ENCODE measurements at places on chromosomes 7 and 10.

- DNase-seq = no peak
These were observed 8.0 kb upstream of the HSPB1 start for GRCh38 chr7:76294344-76295024.

GRCh38 chr7:47153058-47153457 is 428.9 kb downstream of the TNS3 start:
- DNase-seq = no peak

DNA sequence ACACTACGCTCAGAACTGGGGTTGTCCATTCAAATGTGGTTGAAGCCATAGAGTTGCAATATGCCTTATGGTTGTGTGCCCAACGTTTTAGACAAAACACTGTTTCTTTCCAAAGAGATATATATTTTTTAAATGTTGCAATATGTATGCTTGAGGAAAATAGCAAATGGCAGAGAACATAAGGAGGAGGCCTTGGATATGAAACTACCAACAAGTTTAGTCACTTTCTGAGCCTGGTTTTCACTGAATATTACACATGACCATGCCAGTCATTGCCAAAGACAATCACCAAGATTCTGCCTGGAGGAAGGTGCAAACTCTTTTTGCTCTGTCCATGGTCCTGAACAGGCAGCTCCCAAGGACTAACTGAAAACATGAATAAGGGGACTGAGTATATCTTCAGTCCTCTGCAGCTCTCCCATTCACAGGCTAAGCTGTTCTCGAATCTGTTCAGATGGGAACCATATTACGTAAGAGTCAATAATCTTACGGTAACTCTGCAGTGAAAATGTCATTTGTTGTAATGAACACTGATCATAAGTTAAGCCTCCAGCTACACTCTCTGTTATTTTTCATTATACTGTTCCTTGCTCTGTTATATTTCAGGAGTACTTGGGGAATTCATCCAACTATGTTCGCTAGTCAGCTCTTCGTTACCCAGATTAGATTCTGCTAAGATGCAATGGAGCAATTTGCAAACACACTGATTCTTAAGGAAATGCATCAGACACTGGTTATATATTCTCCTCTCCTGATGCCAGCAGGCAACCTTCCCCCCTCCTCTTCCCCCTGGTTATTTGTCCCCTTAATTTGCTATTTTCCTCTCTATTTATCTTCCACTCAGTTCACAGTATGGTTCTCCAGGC is 90.7 kb upstream of the C1QL3 start:
- no peak for DNase-seq

DNA sequence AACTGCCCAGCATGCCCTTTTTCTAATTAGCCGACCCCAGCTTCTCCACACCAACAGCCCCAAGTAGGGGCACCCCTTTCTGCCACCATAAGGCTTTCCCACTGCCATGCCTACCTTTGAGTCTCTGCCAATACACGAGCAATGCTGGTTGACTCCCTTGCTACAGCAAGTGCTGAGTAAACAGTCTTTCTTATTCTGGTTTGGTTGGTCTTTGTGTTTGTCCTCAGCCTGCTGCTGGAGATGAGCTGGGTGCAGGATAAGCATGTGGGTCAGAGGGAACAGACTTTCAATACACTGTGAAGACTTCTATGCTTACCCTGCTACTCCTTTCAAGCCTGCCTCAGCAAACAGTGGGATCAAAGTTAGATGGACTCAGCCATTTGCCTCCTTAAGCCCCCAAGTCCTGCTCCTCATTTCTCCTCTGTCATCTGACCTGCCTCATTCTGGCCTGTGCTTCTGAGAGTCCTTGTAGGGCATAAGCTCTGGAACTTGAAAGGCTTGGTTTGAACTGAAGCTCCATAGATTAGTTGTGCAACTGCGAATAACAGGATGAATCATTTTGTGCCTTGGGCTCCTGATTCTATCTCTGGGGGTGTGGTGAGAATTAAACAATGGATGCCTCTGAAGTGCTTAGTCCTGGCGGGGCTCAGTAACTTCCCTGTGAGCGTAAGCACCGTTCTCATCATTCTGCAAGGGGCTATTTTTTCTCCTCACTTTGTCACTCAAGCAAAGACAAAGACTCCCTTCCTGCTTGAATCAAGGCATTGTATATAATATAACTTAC is 533.8 kb upstream of the DPP6 start:
- DNase-seq = no peak

- DNase-seq = no peak
These were observed 27.7 kb upstream of the CSGALNACT2 start for GRCh38 chr10:43110338-43111071.

GRCh38 chr7:19508821-19509220 is 200.0 kb downstream of the POLR1F start:
- no peak for DNase-seq

- no peak for DNase-seq
These were observed 143.5 kb downstream of the NEURL1 start for GRCh38 chr10:103637011-103637410.

DNA sequence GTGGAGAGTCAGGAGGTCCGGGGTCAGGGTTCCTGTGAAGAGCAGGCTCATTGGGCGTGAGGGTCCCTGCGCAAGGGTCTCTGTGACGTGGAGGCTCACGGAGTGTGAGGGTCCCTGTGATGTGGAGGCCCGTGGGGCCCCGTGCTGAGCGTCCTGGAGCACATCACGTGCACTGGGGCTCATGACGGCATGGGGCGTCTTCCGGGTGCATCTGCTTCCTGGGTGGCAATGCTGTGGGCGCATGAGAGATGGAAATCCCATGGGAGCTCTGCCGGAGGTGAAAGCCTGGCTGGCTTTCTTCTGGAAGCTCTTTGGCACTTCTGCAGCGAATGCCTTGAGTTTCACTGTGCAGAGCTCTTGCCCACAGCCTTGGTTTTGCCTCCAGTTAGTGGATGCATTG is 71.4 kb downstream of the WDR37 start:
- DNase-seq = no peak

GRCh38 chr7:79055722-79056415 is 397.6 kb downstream of the MAGI2 start:
- DNase-seq = no peak

DNA sequence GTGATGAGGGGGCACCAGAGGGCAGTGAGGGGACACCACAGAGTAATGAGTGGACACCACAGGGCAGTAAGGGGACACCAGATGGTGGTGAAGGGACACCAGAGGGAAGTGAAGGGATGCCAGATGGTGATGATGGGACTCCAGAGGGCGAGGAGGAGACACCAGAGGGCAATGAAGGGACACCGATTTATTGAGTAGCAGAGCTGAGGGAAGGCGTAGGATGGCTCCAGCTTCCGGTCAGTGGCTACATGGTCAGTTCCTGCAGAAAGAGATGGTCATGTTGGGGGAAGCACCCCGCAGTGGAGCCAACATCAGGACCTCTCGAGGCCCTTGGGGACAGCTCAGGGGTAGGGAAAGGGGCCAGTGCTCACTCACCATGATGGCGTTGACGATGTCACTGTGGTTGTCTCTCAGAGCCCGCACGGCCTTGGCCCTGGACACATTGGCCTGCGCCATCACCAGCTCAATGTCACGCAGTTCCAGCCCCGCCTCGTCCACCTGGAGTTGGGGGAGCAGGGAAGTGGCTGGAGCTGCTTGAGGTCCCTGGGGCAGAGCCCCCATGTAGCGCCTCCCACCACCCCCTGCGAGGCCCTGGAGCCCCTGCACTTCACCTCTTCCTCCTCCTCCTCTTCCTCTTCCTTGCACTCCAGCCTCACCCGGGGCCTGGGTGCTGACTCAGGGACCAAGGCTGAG is 8.4 kb downstream of the NACAD start:
- no peak for DNase-seq

- no peak for DNase-seq
These were observed 12.0 kb downstream of the ZSCAN25 start for GRCh38 chr7:99628471-99629465.

DNA sequence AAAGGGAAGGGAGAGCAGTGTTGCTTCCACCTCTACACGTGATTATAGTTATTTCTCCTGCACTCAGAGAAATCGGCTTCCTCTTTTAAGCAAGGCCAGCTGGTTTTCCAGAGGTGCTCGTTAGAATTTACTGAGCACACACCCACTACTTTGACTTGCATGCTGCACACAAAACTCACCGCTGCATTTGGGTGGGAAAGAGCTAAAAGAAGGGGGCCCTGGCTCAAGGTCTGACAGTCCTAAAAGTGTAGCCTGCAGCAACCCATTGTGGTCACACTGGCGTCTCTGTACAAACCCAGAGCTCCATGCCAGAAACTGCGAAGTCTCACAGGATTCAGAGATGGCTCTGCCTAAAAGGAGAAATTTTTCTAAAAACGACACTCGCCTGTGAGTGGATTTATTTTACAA is 133.7 kb downstream of the SLC25A13 start:
- DNase-seq = no peak

GRCh38 chr10:47287365-47287802 is 12.6 kb upstream of the GDF10 start:
- DNase-seq = no peak

- DNase-seq = no peak
These were observed 76.5 kb downstream of the AFAP1L2 start for GRCh38 chr10:114327537-114328440.

DNA sequence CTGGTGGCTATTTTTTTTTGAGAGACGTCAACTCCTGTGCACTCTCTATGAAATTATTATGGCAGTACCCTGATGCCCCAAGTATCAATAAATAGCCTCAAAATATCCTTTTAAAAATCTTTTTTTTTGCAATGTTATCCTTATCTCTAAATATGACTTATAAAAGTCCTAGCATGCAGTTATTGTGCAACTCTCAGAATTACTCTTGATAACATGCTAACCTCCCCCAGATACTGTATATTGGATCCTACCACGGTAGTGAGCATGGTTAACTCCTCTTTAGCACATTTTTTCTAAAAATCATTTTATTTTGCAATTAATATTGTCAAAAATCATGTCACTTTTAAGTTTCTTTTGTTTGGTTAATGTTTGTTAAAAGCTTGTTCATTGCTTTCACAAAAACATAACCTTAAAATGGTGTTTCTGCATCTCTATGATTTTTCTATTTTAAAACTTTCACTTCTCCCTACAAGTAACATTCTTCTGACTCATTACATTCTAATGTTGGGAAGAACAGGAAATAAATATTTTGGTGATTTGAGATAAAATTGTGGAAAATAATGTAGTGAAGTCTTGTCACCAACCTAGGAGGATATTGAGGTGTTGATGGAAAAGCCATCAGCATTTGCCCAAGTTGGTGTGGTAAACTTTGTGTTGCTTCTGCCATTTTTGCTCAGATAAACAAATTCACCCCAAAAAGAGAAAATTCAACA is 42.1 kb upstream of the ADRA2A start:
- DNase-seq = no peak

DNA sequence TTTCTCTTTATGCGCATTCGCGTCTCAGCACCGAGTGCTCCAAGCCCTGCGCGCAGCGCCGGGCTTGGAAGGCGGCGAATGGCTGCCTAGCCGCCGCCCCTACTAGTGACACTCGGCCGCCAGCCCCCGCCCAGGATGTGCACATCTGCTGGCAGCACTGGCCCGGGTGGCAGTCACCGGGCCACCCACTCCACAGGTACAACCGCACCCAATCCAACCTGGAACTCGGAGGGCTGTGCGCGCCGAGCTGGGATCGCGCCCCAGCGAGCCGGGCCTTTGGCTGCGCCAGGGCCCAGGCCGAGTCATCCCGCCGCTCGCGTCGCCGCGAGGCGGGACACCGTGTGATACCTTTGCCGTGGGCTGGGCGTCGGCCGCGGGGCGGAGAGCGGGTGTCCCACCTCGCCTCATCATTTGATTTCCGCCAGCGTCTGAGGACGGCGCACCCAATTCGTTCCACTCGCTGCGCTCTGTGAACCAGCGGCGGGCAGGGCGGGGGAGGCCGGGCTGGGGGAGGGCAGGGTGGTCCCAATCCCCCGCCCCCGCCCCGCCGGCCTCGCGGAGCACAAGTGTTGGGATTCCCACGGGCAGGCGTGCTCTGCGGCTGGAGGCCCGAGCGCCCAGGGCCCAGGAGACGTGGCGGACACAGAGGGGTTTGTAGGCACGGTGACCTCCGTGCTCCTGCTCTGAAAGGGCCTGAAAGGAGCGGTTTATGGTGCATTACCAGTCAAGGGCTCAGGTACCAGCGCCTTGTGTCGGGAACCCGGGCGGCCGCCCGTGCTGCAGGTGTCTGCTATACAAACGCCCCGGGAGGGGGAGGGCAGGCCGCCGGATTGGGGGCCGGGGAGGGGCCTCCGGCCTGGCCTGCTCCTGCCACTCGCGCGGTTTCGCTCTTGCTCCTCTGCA is 17.8 kb upstream of the PTF1A start:
- DNase-seq = no peak

GRCh38 chr7:44275146-44275545 is 50.2 kb downstream of the CAMK2B start:
- DNase-seq = no peak

- DNase-seq = no peak
These were observed 90.8 kb downstream of the FOXL3 start for GRCh38 chr7:380711-381210.

DNA sequence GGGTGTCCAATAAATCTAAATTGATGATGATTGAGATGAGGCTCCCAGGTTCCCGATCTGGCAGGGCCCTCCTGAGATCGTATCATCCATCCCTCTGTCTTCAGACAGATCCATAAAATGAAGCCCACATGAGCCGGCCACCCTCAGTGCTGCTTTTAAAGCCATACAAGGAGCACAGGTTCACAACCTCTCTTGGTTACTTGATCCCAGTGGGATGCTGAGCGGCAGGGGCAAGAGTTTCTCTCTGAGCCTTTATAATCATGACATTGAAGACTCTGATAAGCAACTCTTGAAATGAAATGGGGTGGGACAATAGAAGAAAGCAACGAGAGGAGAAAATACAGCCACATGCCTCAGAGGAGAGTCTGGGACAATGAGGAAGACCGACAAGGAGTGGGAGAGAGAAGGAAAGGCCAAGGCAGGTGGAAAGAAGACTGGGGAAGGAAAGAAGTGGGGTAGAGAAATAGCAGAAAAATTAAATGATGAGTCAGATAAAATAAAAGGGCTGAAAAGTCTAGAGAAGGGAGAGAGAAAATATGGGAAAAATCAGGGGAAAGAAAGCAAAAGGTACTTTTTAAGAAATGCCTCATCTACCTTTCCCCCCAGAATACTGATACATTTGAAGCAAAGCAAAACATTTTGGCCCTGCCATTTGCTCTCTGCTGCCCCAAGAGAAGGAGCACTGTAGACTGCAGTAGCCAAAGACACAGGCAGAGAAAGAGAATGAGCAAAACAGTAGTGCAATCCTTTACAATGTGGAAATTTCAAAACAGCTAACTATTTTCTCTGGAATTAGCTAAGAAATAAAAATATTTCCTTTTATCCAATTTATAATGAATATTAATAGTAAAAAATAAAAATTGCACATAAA is 14.6 kb downstream of the GBX1 start:
- no peak for DNase-seq

GRCh38 chr10:13608246-13608853 is 21.6 kb downstream of the PRPF18 start:
- DNase-seq = no peak

- no peak for DNase-seq
These were observed 38.0 kb upstream of the RTKN2 start for GRCh38 chr10:62306663-62307062.

- no peak for DNase-seq
These were observed 279.4 kb downstream of the FZD1 start for GRCh38 chr7:91543646-91544045.

- DNase-seq = no peak
These were observed 460.0 kb upstream of the NRP1 start for GRCh38 chr10:33794460-33794859.

- no peak for DNase-seq
These were observed 77.7 kb downstream of the ITGB8 start for GRCh38 chr7:20408467-20408826.
